Psoas muscle (tissue), 8 donors: ENCODE measurements at places on chromosomes 7 and 10.

GRCh38 chr7:91342346-91342745 lies 78.1 kb downstream of the FZD1 start:
- no peak for DNase-seq

- DNase-seq = no peak
Observed at GRCh38 chr10:35889971-35890675, 248.0 kb upstream of the FZD8 start.

DNA sequence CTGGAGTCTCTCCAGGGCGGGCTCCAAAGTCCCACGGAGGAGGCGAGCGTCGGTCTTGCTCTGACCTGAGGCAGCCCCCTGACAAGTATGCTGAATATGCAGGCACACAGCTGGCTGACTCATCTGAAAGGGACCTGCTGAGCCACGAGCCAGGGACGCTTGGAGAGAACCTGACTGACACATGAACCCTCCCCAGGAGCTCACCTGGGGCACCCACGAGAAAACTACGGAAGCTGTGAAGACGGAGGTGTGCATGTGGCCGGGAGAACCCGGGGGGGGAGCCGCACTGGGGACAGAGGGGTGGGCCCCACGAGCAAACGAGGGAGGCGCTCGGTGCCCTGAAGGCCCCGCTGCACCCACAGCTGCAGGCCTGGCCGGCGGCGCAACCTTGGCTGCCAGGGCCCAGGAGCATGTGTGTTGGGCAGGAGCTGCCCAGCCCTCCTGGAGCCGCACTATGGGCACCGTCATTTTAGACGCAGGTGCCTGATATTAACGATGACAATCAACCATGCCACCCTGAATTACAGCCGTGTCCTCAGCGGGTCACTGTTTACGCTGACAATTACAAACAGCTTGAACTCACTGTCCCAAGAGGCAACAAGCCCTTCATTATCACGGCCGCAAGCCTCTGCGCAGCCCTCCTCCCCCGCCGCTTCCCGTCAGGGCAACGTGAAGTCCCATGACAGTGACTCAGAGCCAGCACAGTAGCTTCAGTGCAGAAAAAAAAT lies 64.7 kb downstream of the DIP2C start:
- peak; percentile 79 for DNase-seq

DNA sequence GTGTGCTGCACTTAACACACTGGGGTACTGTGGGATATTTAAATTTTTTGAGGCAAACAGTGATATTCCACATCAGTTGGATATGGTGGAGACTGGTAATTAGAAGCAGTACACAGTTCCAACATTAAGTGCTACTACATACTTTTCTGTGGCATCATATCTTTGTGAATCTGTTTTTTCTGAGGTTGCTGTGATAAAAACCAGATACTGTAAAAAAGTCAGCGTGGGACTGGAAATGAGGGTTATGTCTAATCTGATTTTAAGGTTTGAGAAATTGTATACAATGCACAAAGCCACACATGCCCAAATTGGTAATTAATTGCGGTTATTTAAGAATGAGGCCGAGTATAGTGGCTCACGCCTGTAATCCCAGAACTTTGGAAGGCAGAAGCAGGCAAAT lies 41.2 kb downstream of the TBC1D12 start:
- DNase-seq = no peak

DNA sequence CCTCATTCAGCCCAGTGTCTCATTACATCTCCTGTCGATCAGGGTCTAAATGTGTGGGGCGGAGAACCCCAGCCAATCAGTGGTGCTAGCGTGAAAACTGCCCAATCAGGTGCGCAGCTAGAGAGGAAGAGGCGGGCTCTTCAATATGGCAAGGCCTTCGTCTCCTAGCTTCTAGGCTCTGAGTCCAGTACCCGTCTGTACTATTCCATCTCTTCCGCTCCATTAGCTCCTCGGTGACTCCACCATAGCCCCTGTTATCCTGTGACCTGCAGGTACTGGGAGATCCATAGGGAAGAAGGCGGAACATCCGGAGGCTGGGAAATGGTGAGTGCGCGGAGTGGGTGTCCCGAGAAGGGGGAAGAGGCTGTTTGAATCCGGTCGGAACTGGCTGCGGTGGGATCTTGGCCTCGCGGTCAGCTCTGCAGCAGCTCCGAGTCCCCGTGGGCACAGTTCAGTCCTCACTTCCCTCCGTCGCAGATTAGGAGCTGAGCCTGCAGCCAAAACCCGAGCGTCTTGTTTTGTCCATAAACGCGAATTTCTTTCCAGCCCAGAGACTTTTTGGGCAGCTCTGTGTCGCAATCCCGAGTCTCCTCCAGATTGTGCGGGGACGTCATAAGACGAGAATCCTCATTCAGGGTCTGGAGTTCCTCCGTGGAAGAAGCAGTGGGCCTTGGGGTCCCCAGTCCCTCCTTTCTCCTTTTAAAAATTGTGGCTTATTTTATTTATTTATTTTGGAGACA lies at the start of gene ZNF727:
Gene ZNF727 (plus strand): TSS at position 134 of the 740 bp plus-strand sequence. CDS start 188 bp downstream, at position 322.
- peak; percentile 83 for DNase-seq

DNA sequence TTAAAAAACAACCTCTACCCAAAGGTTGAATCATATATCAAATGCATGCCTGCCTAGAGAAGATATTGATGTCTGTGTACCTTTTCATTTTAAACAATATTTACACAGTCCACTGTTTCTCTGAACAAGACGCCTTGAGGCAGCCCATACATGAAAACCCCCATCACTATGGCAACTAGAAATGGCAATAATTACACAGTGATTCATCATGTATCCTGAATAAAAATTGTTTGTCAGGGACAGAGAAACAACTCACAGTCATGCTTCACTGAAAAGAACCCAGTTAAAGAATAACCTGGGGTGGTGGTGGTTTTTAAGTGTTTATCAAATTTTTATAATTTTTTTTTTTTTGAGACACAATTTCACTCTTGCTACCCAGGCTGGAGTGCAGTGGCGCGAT lies 19.7 kb downstream of the DNAJC12 start:
- DNase-seq = no peak

GRCh38 chr7:43612599-43613589 lies 30.0 kb downstream of the STK17A start:
- DNase-seq = no peak
